ENCODE measurements at places on chromosomes 16 and 17.

DNA sequence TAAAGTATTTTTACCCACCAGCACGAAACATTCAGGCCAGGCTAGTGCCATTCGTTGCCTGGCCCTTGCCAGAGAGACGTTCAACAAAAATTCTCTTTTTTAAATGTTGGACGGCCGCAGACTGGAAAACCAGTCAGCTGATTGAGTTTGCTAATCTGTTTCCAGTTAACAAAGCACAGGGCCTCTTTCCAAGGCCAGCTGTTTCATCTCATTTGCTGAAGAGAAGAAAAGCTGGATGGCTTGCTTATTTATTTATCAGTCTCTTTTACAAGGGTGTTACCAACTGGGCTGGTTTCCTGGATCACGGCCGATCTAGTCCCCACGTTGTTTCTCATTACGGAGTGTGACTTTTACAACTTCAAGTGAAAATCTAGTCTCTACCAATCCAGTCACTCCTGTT lies 418.7 kb upstream of the DYNLRB2 start:
- DNase-seq = no peak

DNA sequence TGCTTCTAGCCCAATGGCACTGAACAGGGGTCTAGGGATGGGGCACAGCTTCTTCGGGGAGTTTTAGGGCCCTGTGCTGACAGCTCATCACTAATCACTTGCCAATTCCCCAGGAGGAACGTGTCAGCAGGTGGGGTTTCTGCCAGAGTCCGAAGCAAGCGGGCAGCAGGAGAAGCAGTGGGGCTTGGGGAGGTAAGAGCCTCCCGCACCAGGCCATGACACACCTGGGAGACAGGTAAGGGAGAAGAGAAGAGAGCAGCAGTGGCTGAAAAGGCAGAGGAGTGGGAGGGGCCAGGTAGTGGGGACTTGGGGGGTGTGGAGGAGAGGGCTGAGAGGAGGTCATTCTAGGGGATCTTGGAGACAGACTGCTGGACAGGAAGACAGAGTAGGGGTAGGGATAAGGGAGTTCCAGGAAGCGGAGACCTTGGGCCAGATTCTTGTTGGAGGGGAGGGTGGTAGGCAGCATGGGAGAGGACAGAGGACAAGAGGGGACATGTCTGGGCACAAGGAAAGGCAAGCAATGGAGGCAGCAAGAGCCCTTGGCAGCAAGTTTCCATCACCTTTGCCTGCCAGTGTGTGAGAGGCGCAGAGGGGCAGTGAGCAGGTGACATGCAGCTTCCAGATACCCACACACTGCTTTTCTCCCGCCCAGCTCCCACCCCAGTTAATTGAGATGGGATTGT lies 4.9 kb downstream of the PHOSPHO1 start:
- no peak for DNase-seq

- DNase-seq = no peak
Measured at GRCh38 chr16:29688172-29688571, 9.2 kb downstream of the QPRT start.

GRCh38 chr17:8001976-8002720 lies at the start of gene GUCY2D:
Gene GUCY2D (plus strand): TSS chr17:8002615. CDS start chr17:8003048, 433 bp downstream.
- no peak for DNase-seq

- DNase-seq = no peak
Measured at GRCh38 chr17:32876417-32877163, at the start of gene MYO1D. Gene MYO1D (minus strand): TSS chr17:32877124. CDS start chr17:32876872, 252 bp downstream.

DNA sequence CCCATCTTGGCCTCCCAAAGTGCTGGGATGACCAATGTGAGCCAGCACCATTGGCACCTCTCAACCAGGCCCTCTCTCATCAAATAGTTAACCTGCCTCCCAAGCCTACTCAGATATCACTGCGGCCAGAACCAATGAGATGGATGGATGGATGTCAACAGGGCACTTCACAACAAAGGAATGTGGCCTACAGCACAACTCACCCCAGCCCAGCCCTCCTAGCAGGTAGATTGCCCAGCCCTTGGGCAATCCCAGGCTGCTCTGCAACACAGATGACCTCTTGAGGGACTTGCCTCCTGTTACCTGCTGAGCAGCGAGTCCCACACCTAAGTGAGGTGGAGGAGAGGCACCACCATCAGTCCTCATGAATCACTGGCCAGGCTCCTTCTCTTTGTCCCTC lies 22.6 kb upstream of the KIFC3 start:
- no peak for DNase-seq
